ENCODE measurements at places on chromosomes 1 and 21.

DNA sequence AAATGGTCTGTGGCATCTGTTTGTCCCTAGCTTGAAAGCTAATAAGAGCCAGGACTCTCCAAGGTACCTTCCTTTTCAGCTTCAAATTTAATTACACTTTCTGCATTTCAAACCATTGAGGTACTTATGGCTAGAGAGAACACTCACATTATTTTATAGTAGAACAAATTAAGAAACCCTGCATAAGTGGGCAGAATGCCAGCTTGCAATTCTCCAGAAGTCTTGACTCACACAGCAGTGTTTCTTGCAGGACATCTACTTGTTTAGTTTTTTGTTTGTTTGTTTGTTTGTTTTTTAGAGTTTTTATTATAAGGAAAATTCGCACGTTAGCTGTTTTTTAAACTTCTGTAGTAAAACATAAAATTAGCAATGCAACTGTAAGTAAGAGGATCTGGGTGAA, 397.2 kb downstream of the NEGR1 start:
- peak; percentile 27 for DNase-seq

GRCh38 chr1:35660581-35661473, 19.5 kb upstream of the PSMB2 start:
- peak; percentile 54 for DNase-seq

DNA sequence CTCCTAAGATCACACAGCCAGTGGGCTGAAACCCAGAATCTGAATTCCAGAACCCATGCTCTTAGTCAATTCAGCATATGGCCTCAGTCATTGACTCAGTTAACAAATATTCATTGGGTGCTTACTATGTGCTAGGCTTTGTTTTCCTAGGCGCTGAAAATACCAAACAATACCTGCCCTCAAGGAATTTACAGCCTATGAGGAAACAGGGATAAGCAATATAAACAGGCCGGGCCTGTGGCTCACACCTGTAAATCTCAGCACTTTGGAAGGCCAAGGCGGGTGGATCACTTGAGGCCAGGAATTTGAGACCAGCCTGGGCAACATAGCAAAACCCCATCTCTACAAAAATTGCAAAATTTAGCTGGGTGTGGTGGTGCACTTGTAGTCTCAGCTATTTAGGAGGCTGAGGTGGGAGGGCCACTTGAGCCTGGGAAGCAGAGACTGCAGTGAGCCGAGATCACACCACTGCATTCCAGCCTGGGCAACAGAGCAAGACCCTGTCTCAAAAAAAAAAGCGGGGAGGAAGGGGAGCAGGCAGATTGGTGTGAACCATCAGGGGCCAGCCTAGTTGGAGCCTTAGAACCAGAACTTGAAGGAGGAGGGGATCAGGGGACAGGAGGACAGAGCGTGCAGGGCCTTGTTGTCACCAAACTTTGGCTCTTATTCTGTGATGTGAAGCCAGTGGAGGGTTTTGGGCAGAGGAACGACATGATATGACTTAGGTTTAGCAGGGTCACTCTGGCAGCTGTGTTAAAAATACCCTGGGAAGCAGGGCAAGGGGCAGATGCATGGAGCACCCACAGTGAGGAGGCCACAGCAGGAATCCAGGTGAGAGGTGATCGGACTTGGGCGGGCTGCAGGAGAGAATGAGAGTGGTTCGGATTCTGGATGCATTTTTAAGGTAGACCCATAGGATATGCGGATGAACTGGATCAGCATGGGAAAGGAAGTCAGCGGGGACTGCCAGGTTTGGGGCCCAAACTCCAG, 5.8 kb downstream of the TINAGL1 start:
- DNase-seq: no peak

- no peak for DNase-seq
Measured at GRCh38 chr1:94979656-94980581, 53.0 kb upstream of the CNN3 start.

- no peak for DNase-seq
Measured at GRCh38 chr1:228120857-228121489, 11.9 kb upstream of the MRPL55 start.
